ENCODE measurements at places on chromosomes 13 and 19.

DNA sequence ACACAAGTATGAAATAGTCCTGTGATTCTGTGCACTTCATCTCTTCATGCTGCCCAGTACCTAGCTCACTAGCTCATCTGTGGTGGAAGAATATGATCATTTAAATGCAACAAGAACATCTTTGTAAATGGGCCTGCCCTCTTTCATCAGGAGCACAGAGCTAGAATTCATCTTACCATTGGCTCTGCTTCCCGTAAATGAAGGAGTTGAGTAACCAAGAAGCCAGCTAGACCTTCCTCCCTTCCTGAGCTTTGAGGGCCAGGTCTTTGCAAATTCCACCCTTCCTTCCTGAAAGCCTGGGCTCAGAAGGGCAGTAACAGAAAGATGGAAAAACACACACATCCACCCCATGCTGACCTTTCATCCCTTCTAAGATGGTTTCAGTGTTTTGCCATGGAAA, 82.0 kb downstream of the FRY start:
- no peak for DNase-seq

DNA sequence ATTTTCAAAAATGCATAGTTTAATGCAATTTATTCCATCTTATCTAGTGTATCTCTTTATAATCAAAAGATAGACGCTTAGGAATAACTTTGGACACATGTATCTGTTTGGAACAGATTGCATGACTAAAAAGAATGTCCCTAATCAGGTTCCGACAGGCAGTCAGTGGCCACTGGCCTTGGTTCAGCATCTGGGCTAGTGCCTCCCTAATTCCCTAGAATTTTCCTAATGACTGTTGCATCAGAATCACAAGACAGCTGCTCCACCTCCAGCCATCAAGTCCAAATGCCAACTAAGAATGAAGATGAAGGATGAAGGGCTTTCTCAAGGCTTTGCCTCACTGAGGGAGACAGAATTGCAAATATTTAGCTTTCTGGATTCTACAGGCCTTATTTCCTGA, 173.8 kb downstream of the EFNB2 start:
- no peak for DNase-seq

- no peak for DNase-seq
These were observed 118.2 kb downstream of the SIPA1L3 start for GRCh38 chr19:38024992-38025908.

- DNase-seq, result no peak
These were observed 1.7 kb downstream of the IL4I1 start for GRCh38 chr19:49894879-49895565.

- no peak for DNase-seq
These were observed 1684.2 kb upstream of the SLC10A2 start for GRCh38 chr13:104750377-104750776.
